ENCODE measurements at places on chromosomes 3 and 15.

- H3K27ac ChIP-seq, result no peak overlapping the region
- H3K36me3 ChIP-seq, result no peaks in the 10 kb centered on the region
- H3K4me1 ChIP-seq, result no peaks in the 10 kb centered on the region
- DNase-seq, result no peak
- no peak overlapping the region for H3K4me3 ChIP-seq
Measured at GRCh38 chr15:60162968-60163355, 158.9 kb downstream of the FOXB1 start.

DNA sequence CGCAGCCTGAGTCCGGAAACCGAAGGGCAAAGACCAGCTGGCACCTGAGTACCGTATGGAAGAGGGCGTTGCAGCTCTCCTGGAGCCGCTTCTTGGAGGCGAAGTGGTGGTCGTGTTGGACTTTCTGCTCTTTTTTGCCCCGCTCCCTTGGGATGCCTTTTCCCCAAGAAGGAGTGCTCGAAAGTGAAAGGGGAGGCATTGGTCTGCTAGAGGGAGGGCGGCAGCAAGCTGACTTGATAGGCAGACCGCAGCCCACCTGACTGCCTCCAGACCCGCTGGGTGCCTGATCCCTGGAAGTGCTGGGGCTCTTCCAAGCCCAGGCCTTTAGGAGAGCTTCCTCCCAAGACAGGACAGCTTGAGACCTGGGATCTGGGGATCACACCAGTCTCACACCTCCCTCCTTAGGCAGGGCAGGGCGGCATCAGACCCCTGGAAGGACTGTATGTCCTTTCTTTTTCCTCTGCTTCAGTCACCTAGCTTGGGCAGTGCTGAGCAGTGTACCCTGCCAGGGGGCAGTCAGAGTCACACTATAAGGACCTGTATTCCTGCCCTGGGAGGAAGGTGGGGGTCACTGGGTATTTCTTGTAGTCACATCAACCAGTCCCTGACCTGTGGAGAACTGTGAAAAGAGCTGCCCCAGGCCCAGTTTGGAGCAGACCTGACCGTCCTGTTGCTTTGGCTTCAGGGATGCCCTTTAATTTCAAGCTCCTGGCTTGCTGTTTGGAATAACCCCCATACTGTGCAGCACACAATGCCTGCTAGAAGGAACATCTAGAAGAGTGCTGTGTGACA lies 2.1 kb downstream of the ACVR2B start:
- H3K27ac ChIP-seq, result no peak overlapping the region
- no peak for DNase-seq
- peaks cover 20% of the 10 kb centered on the region for H3K4me1 ChIP-seq
- no peaks in the 10 kb centered on the region for H3K36me3 ChIP-seq
- peaks cover 8% of the 10 kb centered on the region for H3K27me3 ChIP-seq

GRCh38 chr3:58084166-58084565 lies 75.9 kb downstream of the FLNB start:
- DNase-seq, result no peak
- H3K27ac ChIP-seq, result no peak overlapping the region
- H3K4me1 ChIP-seq, result peaks cover 16% of the 10 kb centered on the region
- peaks cover 12% of the 10 kb centered on the region for H3K36me3 ChIP-seq

GRCh38 chr3:182740710-182741109 lies 52.6 kb upstream of the ATP11B start:
- DNase-seq, result no peak
- H3K27me3 ChIP-seq, result peaks cover 13% of the 10 kb centered on the region
- no peak overlapping the region for H3K27ac ChIP-seq
- H3K4me1 ChIP-seq, result no peaks in the 10 kb centered on the region
- no peak overlapping the region for H3K4me3 ChIP-seq

- H3K27ac ChIP-seq, result no peak overlapping the region
- H3K4me3 ChIP-seq, result no peak overlapping the region
- H3K36me3 ChIP-seq, result no peaks in the 10 kb centered on the region
Measured at GRCh38 chr15:91515188-91515754, 338.2 kb upstream of the SLCO3A1 start.

GRCh38 chr3:13525827-13526625 lies 22.9 kb upstream of the FBLN2 start:
- no peak overlapping the region for H3K4me3 ChIP-seq
- H3K4me1 ChIP-seq, result no peaks in the 10 kb centered on the region
- H3K27me3 ChIP-seq, result peaks cover 29% of the 10 kb centered on the region
- DNase-seq, result no peak

All from central memory CD8-positive, alpha-beta T cell (primary cell).